ENCODE measurements at places on chromosomes 1 and 21.

- DNase-seq = no peak
Measured at GRCh38 chr1:52364235-52364839, 1.7 kb downstream of the CC2D1B start.

DNA sequence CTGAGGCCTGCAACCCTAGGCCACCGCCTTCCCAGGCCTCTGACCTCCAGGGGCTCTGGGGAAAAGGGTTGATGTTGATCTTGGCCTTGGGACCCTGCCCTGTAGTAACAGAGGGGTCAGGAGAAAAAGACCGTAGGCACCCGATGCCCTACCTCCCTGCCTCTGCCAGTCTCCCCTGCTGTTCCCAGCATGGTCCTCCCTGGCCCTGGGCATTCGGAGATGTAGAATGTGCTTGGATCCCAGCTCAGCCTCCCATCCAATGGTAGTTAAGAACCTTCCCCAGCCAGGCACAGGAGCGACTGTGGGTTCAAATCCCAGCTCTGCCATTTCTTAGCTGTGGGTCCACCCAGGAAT lies 72.0 kb upstream of the TARDBP start:
- DNase-seq = no peak

GRCh38 chr1:94971491-94971924 lies 44.6 kb upstream of the CNN3 start:
- DNase-seq = no peak

- no peak for DNase-seq
Measured at GRCh38 chr1:161763522-161764098, 2.5 kb upstream of the ATF6 start.

GRCh38 chr21:16913010-16913409 lies 599.8 kb upstream of the CXADR start:
- DNase-seq = no peak

DNA sequence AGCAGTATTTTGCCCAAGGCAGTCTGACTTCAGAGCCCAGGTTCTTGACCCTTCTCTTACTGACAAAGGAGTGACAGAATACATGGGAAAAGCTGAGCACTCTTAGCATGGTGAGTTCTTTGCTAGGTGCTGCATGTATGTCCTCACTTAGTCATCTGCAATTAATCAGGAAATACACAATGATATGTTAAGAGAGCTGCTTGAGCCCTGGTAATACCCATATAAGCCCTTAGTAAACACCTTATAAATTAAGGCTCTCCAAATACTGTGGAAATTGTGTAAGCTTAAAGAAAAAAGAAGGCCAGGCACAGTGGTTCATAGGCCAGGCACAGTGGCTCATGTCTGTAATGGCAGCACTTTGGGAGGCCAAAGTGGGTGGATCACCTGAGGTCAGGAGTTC lies 14.0 kb upstream of the TMEM81 start:
- no peak for DNase-seq

GRCh38 chr1:199058281-199058680 lies 419.4 kb downstream of the PTPRC start:
- no peak for DNase-seq

DNA sequence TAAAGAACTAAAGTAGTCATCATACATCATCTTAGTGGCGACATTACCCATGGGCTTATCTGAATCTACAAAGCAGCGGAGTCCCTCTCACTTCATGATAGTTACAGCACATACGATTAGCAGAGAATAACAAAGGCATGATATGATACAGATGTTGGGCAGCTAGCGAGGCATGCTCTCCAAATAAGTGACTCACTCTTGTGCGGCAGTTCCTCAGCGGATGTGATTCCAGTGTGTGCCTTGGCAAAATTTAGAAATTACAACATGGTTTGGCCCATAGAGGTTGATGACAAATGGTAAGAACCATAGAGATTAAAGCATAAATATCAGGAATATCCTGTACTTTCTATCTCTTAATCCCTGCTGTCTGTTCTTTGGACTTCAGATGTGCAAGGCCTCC lies 48.1 kb upstream of the PAXBP1 start:
- DNase-seq = no peak

GRCh38 chr1:201763455-201764140 lies 65.4 kb upstream of the IPO9 start:
- DNase-seq = no peak

DNA sequence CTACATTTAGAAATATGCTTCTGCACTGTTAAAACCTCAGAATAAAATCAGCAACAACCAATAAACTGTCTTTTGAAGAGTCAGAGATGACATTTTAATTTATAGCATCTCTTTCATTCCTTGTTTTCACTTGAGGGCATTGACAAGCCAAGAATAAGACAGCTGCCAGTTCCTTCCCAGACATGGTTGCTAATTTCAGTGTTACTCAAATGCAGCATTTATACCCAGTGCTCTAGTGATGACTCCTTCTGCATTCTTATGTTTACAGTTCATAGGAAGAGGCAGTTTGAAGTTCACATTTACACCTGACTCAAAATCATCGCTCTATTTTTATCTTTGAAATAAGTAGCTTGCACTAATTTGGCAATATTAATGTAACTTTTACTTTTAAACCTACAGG lies 44.9 kb downstream of the PLA2G4A start:
- DNase-seq = no peak

DNA sequence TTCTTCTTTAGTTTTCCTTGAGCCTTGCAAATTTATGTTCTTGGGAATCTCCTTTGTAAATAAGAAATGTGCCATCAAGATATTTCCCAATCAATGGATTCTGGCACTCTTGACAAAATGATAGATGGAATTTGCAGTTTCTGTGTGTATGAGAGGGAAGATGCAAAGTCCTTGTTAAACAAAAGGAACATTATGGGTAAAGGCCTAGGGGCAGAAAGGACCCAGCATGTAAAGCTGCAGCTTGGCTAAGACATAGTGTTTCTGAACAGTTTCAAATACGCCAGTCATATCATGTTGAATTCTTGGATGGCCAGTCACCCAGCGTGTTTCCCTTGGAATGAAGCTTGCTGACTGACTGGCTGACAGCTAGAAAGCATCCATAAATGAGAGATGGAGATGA lies 210.8 kb downstream of the NFIA start:
- DNase-seq = no peak

DNA sequence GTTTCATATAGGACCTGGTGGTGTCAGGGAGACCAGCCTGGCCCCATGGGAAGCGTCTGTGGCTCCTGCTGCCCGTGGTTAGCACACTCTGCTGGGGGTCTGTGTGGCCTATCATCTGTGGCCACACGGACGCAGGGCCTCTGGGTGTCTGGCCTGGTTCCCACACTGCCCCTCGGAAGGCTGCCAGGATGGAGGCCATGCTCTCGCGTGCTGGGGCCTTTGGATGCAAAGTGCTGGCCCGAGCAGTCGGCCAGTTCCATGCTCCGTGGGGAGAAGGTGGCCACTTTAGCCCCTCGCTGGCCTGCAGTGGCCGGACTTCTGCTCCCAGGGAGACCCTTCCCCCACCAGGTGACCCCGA lies 20.8 kb upstream of the LRRC3 start:
- no peak for DNase-seq

GRCh38 chr1:98216304-98216703 lies 295.5 kb upstream of the DPYD start:
- DNase-seq = no peak

- DNase-seq = no peak
Measured at GRCh38 chr1:66312271-66312990, 221.5 kb upstream of the SGIP1 start.

DNA sequence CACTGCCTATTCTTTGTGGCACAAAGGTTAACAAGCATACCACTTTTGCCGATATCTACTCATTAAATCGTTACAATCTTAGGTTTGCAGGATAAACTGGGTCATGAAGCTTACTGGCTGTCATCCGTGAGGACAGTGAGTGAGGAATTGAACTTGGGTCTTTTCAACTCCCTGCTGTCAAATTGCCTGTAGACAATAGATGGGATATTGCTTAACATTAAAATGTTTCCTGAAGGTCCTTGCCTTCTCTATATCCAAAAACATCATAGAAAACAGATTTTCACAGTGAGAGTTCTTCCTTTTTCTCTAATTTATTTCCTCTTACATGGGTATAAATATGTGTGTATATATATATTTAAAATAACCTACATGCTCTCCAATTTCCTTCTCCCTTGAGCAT lies 257.8 kb downstream of the LMO4 start:
- DNase-seq = no peak

- DNase-seq = no peak
Measured at GRCh38 chr1:8070381-8070811, 44.3 kb upstream of the ERRFI1 start.

- DNase-seq = no peak
Measured at GRCh38 chr1:155186067-155186793, 12.6 kb downstream of the TRIM46 start.

- DNase-seq = no peak
Measured at GRCh38 chr1:172537827-172538391, 5.0 kb downstream of the SUCO start.

DNA sequence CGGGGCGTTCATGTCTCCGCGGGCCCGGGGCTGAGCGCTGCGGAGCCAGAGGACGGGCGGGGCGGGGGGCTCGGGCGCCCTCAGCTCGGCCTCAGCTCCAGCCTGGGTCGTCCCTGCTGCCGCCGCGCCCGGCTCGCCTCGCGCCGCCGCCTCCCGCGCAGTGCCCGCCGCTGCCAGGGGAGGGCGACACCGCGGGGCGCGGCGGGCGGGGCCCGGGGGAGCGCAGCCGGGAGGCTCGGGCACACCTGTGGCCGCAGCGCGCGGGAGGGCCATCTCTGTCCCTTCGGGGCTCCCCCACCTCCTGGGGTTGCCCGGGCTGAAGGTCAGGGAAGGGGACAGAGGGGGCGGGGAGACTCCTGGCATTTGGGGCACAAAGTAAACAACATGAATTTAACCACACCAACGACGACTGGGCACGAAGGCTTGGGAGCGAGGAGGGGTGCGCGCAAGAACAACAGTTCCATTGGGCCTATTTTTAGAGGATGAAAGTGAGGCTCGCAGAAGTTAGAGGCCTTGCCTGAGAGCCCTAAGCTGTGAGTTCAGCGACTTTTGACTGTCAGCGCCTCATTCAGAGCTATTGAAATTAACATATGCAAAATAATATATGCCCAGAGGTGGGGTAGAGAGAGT lies at the start of gene FAM131C:
TSS of gene FAM131C (minus strand) at position 162 of the 630 bp plus-strand sequence. CDS start 209 bp downstream, outside the sequence.
- DNase-seq = no peak

DNA sequence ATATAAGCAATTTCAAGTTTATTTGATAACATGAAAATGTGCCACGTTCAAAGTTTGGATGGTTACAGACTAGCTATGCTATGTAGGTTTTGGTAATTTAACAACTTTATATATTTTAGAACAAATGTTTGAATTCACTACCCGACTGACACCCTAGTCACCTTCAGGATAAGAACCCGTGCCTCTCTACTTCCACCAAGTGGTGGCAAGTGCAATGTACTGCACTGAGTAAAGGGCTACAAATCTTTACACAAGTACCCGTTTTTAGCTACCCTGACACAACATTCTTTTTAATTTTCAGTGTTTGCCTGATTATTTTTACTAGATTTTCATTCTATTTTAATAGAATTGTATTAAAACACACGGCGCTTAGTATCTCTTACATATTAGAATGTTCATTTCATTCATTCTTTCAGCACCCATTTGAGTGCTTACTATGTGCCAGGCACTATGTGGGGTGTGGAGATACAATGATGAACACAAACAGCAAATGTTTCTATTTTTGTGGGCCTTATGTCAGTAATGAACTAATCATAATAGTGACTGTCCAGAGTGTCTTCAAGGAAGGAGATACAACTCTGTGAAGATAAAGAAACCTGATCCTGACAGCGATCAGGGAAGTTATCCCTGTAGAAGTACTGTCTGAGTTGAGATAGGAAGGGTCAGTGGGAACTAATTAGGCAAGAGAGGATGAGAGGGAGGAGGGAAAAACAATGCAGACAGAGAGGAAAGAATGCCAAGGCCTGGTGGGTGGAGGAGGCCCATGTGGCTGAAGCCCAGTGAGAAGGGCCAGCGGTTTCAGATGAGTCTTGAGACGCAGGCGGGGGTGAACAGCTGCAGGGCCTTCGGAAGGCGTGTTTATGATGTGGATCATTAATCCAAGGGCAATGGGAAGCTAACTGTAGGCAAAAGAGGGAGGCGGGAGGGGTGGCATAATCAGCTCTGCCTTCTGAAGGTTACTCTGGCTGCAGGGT lies 3.8 kb downstream of the LCA5L start:
- no peak for DNase-seq

DNA sequence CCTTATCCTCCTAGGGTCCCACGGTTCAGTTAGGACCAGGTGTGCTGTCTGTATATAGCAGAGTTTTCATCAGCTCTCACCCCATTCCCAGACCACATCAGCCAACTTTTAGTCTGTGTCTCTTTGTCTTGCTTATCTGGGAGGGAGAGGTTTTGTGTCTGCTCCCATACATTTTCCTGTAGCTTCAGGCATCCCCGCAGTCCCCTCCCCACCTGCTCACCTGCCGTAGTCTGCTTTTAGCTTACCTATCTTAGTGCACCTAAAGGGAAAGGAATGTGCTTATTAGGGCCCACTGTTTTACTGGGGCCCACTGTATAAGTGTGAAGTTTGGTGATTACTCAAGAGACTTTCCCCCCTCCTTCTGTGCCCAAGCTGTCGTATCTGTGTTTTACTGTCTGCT lies 225.1 kb downstream of the PLA2G4A start:
- DNase-seq = no peak

GRCh38 chr1:30085811-30086770 lies 637.3 kb downstream of the MATN1 start:
- DNase-seq = no peak

- DNase-seq = no peak
Measured at GRCh38 chr21:44038063-44038462, 26.0 kb downstream of the TRAPPC10 start.

- no peak for DNase-seq
Measured at GRCh38 chr1:3290915-3291314, 163.6 kb upstream of the ARHGEF16 start.

DNA sequence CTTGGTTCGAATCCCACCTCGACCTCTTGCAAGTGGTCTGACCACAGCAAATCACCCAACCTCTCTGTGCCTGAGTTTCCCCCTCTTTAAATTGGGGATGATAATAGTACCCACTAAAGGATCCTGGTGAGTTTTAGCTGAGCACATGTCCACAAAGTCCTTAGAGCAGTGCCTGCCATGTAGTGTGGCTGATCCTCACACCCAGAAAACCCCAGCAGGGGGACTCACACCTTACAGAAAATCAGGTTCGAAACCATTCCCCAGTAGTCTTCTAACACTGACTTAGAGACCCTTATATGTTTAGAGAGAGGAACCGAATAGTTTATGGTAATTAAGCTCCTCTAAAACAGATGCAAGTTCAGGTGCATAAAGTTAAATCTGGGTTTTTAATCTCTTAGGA lies 89.0 kb downstream of the CAMTA1 start:
- no peak for DNase-seq

GRCh38 chr1:222892137-222892769 lies 77.4 kb downstream of the DISP1 start:
- DNase-seq = no peak
